Glomerular endothelial cell (primary cell): ENCODE measurements at places on chromosomes 7 and 10. TPM values are rescaled to one million over a fixed set of nuclear protein-coding genes. Genes with fewer than 3 reads are reported as not detected.

DNA sequence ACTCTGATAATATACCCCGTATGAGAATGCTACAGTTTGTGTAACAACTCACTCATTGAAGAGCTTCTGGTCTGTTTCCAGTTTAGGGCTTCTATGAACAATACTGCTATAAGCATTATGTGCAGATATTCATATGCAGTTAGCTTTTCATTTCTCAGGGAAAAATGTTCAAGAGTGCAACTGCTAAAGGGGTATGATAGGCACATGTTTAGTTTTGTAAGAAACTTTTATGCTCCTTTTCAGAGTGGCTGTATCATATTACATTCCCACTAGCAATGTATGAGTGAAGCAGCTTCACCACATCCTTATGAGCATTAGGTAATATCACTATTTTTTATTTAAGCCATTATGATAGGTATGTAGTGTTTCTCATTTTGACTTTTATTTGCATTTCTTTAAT lies 182.6 kb upstream of the CXCL12 start:
- no peak for DNase-seq

The SPDYE6 gene
- not detected in 2 replicates for total RNA-seq

- DNase-seq, result no peak
Observed at GRCh38 chr7:30858576-30858975, 53.1 kb upstream of the AQP1 start.

DNA sequence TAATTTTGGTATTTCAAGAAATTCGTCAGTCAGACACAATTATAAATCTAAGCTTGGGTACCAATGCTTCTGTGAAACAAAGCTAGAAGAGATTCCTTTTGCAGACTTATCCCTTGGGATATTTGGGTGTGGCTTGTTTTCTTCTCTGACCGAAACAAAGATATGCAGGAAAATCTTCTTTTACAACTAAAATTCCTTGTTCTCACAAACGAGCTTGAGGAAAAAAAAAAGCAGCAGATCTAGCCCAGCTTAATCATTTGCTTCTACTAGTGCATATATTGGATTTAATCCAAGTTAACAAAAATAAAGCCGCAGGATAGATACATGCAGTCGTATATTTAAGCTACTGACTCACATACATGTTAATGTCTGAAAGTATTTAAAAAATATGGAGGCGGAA lies 104.2 kb downstream of the PRTFDC1 start:
- DNase-seq, result no peak

DNA sequence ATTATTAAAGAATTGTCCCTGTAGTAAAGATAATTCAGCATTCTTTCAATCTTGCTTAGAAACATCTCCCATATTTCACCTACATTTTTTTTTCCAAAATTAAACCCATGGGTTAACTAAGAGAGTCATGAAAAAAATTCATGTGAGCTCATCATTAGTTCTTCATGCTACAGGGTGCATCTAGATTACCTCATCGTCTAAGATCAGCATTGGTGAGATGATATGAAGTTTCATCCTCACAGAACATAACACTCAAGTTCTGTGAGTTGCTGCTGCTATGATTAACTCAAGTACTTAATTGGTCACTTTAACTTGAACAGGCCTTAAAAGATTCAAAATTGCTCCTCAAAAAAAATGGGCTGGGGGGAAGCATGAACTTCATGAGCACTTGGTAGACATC lies 50.0 kb downstream of the RAB11FIP2 start:
- no peak for DNase-seq

- DNase-seq, result no peak
Observed at GRCh38 chr7:111685349-111685748, 123.1 kb upstream of the IMMP2L start.

DNA sequence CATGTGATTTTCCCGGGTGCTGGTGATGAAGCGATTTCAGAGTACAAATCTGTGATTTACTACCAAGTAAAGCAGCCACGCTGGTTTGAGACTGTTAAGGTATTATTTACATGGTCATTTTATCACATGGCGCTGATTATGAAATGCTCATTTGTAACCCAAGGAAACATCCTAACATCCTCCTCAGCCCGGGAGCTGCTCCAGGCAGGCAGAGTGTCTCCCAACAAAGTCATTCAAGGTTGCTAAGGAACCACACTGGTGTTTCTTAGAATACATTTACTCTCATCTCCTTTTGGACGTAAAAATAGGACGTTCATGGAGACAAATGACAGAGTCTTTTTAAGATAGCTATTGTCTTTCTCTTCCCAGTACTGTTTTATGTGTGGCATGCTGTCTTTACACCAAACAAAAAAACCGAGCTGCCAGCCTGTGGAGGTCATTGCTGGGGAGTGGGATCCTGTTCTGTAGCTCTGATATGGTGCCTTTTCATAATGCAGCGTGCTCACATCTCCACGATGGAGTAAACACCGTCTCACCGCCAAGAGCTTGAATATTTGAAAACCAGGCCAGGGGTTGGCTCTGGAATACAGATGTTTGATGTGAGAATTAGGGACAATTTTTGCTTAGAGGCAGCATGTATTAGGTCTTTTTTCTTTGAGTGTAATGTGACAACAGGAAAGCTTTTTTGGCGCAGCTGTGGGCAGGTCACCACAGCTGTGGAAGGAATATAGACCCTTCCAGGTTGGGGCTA lies 119.6 kb downstream of the DOCK1 start:
- DNase-seq, result no peak

- no peak for DNase-seq
Observed at GRCh38 chr7:7496311-7496710, 39.4 kb downstream of the COL28A1 start.

DNA sequence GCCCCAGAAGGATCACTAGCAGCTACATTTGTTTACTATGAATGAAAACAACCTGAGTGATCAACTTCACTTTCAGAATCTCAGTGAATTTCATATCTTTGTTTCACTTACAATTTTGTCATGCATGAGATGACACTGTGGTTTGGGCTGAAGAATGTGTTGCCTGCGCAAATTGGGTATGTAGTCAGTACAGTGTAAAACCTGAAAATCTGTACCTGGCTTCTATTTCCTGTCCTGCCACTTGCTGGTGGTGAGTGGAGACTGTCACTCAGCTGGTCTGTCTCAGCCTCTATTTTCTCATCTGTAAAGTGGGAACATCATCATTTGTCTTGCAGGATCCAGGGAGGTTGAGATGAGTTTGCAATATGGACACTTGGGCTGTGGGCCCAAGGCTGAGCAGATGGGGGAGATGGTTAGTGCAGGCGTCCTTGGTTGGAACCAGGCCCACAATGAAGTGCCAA lies 118.0 kb downstream of the WDFY4 start:
- no peak for DNase-seq

The GRM8 gene
- 0.19 TPM in 1 of 2 replicates, not detected in the other for total RNA-seq

The ZNF467 gene
- 3.9 and 6.8 TPM in 2 replicates for total RNA-seq

DNA sequence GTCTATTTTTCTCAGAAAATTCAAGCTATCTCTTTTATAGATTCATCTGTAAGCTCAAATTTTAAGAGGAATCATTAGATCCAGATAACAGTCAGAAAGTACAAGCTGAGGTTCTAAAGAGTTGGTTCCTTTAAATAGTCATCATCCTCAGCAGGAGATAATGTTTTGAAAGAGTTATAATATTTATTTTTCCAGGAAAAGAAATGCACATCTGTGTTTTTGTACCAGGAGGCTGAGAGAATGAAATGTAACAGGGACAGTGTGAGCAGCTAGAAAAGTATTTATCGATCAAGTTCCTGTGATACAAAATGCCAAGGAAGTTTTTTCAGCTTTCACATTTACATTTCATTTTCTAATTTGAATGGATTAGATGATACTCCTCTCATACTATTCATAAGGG lies 120.2 kb upstream of the LRRTM3 start:
- no peak for DNase-seq

DNA sequence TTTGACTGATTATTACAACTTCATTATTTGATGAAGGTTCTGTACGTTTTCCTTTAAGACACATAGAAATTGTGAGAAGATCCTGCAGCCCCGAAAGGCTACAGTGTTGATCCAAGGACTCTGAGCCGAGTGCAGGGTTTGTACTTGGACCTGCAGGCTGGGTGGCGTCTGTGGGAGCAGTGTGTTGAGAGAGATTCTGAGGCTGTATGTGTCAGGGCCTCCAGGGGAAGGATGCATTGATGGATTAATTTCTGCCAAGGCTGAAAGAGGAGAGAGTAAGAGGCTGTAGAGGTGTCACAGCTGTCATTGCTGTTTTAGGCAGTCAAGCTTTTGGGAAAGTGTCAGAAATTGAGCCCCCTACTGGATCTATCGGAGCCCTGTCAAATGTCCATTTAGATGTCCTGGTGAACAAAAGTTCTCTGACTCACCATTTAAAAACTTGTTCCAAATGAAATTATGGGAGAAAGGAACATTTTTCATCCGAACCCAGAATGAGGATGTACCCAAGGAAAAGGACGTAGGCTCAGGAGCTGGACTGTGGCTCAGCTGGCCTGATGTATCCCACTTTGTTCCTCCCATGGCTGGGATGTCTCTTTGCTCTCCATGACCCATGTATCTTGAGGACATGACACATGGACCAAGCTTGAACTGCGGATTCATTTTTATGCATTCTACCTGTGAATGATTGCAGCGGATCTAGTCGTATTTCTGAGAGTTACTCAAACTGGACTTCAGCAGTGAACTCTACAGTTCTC lies 102.2 kb downstream of the TCF7L2 start:
- DNase-seq, result no peak

The CYP2C19 gene
- not detected in 2 replicates for total RNA-seq
